ENCODE measurements at places on chromosomes 4 and X. TPM values are rescaled to one million over a fixed set of nuclear protein-coding genes. Genes with fewer than 3 reads are reported as not detected.
A peak's percentile ranks its signal among the peaks of the same experiment; 100 is the strongest.

DNA sequence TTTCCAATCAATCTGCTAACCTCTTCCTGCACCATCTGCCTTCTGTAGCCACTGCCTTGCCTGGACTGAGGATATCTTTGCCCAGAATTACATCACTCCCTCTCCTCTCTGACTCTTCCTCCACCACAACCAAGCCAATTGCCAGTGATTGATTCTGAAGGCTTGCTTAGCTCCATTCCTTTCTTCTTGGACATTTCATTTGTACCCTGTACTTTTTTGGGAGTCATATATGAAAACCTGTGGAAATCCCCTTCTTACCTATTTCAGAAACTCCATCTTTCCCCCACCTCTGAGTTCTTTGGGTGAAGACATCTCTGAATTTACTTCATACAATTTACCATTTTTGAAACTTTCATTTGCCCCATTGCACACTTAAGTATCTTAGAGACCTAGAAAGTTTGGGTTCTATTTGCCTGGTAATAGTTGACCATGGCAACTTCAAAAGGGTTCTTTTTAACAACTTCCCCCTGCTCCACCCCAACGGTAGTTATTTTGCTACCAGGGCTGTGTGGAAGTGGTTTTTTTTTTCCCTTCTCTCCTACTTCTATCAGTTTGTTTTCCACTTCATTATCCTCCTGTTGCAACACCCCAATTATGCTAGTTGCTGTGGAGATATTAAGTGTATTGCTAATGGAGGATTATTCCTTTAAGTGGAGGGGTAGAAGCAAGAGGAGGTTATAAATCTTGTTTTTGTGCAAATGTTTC, 14.3 kb downstream of the SGMS2 start:
- DNase-seq = no peak

Gene FRMPD3
- 0.08 TPM for total RNA-seq

GRCh38 chr4:144300616-144301015, 160.1 kb upstream of the GYPA start:
- DNase-seq = no peak

Gene RNF128
- total RNA-seq = 2.5 TPM

GRCh38 chr4:88629826-88630225, 37.5 kb downstream of the HERC3 start:
- DNase-seq = no peak

DNA sequence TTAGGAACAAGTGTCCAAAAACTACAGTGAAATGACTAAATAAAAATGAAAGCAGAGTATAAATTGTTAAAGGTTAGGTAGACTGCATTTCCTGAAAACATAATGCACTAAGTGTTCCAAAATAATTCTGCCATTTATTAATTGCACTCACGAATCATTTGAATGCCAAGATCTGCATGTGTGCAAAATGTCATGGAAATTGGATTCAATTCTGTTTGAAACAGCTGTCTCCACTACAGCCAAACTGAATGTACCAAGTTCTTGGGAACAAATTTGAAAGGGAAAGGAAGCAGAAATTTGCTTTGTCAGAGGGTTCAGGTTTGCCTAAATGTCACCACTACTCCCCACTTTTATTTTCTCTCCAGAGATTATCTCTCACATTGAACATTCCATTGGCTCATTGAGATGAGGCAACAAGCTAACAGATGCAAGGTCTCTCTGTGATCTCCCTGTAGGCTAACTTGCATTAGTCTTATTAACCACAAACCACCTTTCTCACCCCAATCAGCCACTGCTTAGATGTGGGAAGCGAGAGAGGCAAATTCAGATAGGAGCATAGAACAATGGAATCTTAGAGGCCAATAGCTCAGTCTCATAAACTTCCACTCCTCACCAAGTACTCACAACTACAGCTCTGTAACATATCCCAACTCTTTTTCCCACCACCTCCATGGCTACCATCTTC, 226.6 kb downstream of the KDR start:
- no peak for DNase-seq

Gene NAP1L2
- 11.5 TPM for total RNA-seq

GRCh38 chr4:47221721-47222120, 190.4 kb downstream of the GABRB1 start:
- DNase-seq = no peak

- no peak for DNase-seq
Observed at GRCh38 chr4:6802025-6802424, 19.5 kb downstream of the KIAA0232 start.

DNA sequence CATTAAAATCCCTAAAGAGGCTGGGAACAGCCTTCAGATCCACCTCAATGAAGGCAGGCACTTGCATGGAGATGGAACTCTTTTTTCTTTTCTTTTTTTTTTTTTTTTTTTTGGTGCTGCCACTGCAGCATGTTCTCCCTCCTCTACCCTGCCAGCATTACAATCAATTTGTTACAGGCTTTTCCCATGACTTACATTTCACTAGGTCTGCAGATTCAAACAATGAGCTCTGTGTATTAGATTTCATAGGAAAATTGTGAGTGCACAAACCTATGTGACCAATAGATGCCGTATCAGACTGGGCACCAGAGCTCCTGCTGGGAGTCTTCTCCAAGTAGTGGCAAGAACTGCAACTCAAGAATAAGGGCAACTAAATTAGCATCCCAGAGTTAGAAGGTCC, 63.8 kb upstream of the GABRQ start:
- no peak for DNase-seq

Gene MAGEB1
- total RNA-seq = not detected

Gene MAGEA4
- 0.23 TPM for total RNA-seq

DNA sequence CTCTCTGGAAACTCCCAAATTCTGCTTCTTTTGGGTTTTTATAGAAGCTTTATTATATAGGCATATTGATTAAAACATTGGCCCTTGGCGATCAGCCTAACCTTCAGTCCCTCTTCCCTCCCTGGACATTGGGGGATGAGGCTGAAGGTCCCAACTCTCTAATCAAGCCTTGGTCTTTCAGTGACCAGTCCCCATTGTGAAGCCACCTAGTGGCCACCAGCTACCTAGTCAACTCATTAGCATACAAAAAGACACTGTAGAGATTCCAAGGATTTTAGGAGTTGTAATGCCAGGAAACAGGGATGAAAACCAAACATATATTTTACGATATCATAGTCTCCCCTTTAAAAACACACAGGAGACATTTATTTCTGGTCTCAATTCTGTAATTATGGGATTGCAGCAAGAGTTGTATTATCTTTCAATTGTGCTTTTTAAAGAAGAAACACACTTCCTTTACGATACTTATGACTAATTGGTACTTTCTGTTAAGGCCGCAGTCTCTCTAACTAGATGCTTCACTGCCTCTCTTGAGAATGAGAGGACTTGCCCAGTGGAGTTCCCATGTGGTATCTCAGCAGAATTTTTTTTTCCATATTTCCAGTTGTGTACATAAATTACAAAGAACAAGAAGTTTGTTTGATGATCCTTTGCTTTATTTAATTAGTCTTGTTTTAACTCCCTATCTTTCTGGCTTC, 58.2 kb downstream of the WDR17 start:
- peak; percentile 15 for DNase-seq

DNA sequence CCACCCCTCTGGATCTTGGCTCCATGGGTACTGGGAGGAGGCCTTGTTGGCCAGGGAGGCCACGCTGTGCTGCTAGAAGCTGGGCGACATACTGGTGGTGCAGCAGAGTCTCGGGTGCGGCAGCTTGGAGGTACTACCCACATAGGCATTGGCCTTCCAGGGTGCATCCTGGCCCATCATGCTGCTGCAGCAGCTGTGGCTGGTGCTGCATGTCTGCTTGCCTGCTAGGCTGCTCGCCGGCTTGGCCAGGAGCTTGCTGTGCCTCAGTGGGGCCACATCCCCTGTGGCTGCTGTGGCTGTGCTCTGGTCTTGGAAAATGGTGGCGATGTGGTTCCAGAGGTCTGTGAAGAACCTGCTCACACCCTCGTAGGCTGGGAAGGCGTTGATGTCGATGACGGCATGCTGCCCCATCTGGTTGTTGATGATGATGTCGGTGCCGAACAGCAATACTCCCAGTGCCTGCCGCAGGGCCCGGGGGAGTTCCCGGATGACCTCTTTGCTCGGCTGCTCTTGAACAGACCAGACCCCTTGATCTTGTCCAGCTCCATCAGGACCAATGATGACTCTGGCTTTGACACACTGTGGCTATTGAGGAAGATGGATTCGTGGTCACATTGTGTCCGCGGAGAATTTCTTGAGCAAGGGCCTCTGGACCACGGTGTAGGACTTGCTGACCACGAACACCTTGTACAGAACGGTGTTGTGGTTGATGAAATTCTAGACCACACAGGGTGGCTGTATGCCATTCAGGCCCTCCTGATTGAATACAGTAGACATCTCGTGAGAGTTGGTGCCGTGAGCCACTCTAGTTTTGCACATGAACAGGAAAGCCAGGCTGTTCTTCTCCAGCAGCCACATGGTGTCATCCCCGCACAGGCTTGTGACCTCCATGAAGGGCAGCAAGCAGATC, 11.8 kb downstream of the RBM10 start:
- DNase-seq = no peak

Gene BST1
- 12.6 TPM for total RNA-seq

Gene USP17L10
- not detected for total RNA-seq

DNA sequence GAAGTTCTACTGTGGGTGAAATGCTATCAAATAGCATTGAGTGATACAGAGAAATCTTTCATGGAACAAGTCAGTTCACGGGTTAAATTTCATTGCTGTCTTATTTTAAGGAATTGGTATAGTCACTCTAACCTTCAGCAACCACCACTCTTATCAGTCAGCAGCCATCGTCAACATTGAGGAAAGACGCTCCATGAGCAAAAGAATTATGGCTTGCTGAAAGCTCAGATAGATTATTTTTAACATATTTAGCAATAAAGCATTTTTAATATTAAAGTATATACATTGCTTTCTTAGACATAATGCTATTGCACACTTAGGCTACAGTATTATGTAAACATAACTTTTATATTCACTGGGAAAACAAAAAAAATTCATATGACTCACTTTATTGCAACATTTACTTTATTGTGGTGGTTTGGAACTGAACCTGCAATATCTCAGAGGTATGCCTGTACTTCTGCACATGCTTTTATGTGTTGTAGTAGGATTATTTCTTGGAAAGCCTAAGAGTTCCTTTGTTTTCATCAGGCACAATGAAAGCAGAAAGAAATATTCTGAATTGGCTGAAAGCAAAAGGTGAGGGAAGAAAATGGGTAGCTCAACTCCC, 586.7 kb downstream of the GBA3 start:
- DNase-seq = no peak

All from endothelial cell (in vitro differentiated cells).